ENCODE measurements at places on chromosomes 12 and 14.

- DNase-seq = no peak
Measured at GRCh38 chr14:98976271-98976670, 295.7 kb downstream of the BCL11B start.

- DNase-seq = no peak
Measured at GRCh38 chr14:23306412-23307145, at the start of gene BCL2L2. BCL2L2 (plus strand) TSS chr14:23306833; CDS start chr14:23307768, 935 bp downstream.

DNA sequence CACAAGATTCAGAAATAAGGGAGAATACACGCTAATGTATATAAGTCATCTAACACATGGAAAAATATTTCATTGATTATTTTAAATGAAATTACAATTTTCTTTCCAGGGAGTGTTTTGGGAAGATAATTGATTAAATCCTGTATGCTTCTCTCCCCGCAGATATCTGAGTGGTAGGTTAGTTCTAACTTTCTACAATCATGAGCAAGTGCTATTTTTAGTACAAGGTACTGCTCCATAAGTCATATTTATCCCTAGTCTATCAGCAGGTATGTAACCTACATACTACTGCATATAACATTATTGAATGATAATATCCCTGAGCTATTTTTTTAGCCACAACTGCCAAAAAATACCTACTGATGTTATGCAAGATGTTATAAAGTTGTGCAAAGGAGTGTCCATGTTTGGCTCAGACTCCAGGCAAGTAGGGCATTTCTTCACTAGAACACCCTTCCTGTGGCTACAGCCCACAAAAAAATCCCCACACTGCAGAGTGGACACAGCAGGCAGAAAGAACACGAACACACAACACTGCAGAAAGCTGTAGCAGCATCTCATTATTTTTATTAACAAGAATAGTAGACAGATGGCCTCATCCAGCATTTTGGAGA, 87.0 kb downstream of the SEC23A start:
- DNase-seq = no peak

DNA sequence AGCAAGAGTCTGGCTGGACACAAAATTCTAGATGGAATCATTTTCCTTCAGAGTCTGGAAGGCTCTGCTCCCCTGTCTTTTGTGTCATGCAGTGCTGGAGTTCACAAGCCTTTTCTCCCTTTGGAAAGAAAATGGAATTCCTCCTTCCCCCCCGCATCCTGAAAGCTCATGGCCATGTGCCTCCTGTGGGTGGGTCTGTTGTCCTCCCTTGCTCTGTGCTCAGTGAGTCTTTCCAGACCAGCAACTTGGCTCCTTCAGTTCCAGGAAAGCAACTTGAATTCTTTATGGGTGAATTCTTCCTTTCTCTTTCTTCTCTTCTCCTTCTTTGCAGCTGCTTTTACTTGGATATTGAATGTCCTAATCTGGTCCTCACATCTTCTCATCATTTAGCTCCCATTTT, 70.2 kb downstream of the TUNAR start:
- DNase-seq = no peak

DNA sequence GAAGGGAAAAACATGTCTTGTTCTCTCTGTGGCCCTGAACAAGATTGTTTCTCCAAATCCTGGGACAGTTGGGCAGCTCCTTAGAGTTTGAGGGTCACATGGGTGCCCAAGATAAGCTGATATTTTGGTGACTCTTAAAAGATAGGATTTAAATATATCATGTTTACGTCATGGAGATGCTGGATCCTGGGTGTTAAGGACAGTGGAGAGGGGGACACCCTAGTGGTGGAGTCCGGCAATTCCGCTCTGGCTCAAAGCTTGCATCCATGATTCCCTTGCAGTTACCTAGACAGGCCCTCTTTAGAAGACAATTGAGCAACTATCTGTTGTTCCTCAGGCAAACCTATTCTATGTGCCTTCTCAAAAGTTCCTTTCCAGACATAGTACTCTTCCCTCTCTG, 101.8 kb downstream of the CMKLR1 start:
- no peak for DNase-seq

GRCh38 chr12:120759591-120760348, 34.1 kb downstream of the ACADS start:
- no peak for DNase-seq

DNA sequence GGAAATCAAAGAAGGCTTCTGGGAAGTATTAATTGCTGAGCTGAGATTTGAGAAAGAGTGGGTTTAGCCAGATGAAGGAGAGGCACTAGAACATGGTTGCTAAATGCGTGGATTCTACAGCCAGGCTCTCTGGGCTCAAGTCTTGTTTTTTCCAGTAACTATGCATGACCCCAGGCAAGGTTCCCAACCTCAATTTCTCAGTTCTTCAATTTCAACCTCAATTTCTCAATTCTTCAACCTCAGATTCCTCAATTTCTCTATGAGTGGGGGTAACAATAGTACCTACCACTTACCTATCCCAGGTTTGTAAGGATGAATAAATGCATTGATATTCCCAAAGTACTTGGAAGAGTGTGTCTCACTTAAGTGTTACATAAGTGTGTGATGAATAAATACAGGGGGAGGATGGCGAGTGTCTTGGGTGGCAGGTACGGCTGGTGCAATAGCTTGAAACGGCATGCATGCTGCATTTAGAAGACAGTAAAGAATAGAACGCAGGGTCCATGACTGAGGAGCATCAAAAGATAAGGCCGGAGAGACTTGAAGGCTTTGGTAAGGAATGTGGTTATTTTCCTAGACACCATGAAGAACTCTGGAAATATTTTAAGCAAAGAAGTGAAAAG, 149.1 kb upstream of the ATP2B1 start:
- no peak for DNase-seq

DNA sequence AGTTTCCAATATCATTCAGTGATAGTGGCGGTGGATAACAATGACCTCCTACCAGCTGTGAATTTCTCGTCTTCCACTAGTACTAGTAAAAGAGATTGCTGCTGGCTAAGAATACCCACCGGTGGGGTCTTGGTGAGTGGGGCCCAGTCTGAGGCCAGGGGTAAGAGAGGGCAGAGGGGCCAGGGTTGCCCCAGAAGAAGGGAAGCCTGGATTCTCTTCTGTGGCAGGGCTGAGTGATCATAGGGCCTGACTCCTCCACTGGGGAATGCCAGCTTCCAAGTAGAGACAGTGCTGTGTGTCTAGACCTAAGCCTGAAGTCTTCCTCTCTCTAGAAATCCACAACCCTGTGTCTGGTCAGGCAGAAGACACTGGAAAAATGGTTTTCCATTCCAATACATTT, 5.8 kb upstream of the TMEM63C start:
- no peak for DNase-seq

GRCh38 chr12:53726341-53726740, 911 bp downstream of the CALCOCO1 start:
- no peak for DNase-seq

DNA sequence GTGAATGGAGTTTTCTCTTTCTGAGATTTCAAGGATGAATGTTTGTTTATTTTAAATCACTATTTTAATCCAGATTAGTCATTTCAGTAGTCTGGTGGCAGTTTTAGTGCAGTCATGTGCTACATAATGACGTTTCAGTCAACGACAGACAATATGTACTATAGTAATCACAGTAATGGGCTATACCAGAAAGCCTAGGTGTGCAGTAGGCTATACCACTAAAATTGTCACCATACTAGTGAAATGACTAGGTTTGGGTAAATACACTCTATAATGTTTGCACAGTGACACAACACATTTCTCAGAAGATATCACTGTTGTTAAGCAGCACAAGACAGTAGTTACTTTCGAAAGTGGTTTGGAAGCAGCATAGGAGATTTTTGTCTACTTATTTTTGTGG, 203.1 kb downstream of the ETNK1 start:
- no peak for DNase-seq
